ENCODE measurements at places on chromosomes 13 and 19. TPM values are rescaled to one million over a fixed set of nuclear protein-coding genes. Genes with fewer than 3 reads are reported as not detected.
A peak's percentile ranks its signal among the peaks of the same experiment; 100 is the strongest.

DNA sequence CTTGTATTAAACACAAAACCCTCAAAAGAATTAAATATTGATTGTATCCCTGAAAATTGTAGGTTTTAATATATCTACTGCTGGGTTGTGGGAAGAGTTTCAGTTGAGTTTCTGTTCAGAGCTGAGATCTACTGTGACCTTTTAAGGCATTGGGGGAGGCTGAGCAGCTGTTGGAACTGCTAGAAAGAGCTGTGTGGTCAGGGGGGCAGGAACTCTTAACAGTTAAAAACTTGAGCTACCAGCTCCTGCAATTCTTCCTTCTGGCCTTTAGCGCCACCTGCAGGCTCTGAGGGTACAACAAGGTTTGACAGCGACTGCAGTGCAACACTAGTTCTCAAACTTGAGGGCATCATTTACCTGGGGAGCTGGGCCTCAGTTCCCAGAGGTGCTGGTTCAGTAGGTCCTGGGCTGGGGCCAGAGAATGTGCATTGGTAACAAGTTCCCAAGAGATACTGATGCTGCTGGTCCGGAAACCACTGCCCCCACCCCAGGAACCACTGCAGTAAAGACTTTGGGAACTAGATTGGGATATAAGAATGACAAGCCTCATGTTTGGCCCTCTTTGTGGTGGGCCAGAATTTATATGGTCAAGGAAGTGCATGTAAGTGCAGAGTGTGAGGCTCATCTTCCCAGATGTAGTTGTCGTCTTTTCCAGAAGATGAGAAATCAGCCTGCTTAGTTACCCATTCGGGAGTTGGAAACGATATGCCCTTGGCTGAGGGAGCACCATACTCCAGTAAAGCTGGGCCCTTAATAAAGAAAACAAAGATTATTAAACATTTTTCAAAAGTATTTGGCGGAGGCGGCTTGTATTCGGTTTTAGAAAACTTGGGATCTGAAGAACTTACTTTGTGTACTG lies 2.6 kb downstream of the RNASEH2B start:
- H3K27ac ChIP-seq, result no peak overlapping the region
- H3K4me3 ChIP-seq, result no peak overlapping the region
- H3K4me1 ChIP-seq, result peaks cover 2% of the 10 kb centered on the region
- no peaks in the 10 kb centered on the region for H3K27me3 ChIP-seq

ECSIT gene
- total RNA-seq, result 142 TPM

DCAF15 gene
- total RNA-seq, result 21.4 TPM

GRCh38 chr13:42543215-42543797 lies 30.6 kb upstream of the TNFSF11 start:
- no peaks in the 10 kb centered on the region for H3K36me3 ChIP-seq
- no peak overlapping the region for H3K4me3 ChIP-seq
- no peaks in the 10 kb centered on the region for H3K27me3 ChIP-seq

- no peaks in the 10 kb centered on the region for H3K27me3 ChIP-seq
- H3K4me1 ChIP-seq, result peaks cover 16% of the 10 kb centered on the region
- DNase-seq, result no peak
- no peak overlapping the region for H3K27ac ChIP-seq
These were observed 29.4 kb downstream of the ERCC5 start for GRCh38 chr13:102875256-102875655.

GRCh38 chr13:49669735-49670309 lies 21.5 kb downstream of the EBPL start:
- H3K27ac ChIP-seq, result no peak overlapping the region
- H3K4me3 ChIP-seq, result no peak overlapping the region
- DNase-seq, result peak; percentile 53
- H3K27me3 ChIP-seq, result no peaks in the 10 kb centered on the region
- no peaks in the 10 kb centered on the region for H3K4me1 ChIP-seq

DNA sequence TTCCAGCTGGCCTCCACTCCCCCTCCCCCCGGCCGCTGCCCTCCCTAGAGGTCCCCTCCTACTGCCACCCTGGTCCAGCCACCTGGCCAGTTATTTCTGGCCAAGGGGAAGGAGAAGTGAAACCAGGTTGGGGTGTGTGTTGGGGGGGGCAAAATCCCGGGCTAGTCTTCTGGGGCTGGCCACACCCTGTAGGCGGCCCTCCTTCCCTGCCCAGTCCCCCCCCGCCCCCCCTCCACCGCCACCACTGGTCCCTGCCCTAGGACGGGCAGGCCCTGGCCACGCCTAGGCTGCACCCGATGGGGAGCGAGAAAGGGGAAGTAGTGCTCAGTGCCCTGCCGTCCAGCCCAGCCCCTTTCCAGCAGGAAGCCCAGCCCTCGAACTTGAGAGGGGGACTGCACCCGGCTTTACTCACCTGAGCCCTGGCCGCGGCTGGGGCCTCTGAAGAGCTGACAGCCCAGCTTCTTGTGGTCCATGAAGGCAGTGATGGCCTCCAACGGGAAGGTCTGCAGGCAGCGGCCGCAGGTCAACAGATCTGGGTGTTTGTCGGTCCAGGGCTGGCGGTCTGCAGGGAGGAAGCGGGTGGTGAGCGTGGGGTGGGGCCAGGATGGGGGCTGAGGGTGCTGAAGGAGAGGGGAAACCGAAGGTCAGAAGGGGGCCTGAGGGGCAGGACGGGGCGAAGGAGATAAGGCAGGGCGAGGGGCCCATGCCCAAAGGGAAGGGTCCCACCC lies 813 bp downstream of the ZNF296 start:
- H3K4me1 ChIP-seq, result peaks cover 12% of the 10 kb centered on the region
- peak; percentile 77 for DNase-seq
- H3K27me3 ChIP-seq, result no peaks in the 10 kb centered on the region
- H3K36me3 ChIP-seq, result peaks cover under 1% of the 10 kb centered on the region
- peak overlapping the region; percentile 16 for H3K4me3 ChIP-seq
- peak overlapping the region; percentile 39 for H3K27ac ChIP-seq

ZNF554 gene
- 4.8 TPM for total RNA-seq

FUT2 gene
- total RNA-seq, result not detected

MUC16 gene
- total RNA-seq, result not detected

GRCh38 chr13:48492096-48492440 lies 40.8 kb downstream of the RCBTB2 start:
- peaks cover 7% of the 10 kb centered on the region for H3K36me3 ChIP-seq
- peak overlapping the region; percentile 52 for H3K4me3 ChIP-seq
- peak overlapping the region; percentile 71 for H3K27ac ChIP-seq
- DNase-seq, result no peak
- H3K27me3 ChIP-seq, result no peaks in the 10 kb centered on the region
- H3K4me1 ChIP-seq, result no peaks in the 10 kb centered on the region

GRCh38 chr13:100658363-100658762 lies 16.2 kb downstream of the TMTC4 start:
- no peaks in the 10 kb centered on the region for H3K27me3 ChIP-seq
- peaks cover 75% of the 10 kb centered on the region for H3K36me3 ChIP-seq
- no peaks in the 10 kb centered on the region for H3K4me1 ChIP-seq
- DNase-seq, result no peak
- H3K27ac ChIP-seq, result no peak overlapping the region

Measured in heart left ventricle (tissue), 16 donors.